Stimulated activated CD4-positive, alpha-beta T cell treated with anti-CD3 and anti-CD28 coated beads, Interleukin-1b, Interleukin-23, amount 100 ng/mL, for 24 hours (primary cell): ENCODE measurements at places on chromosomes 6 and 20.

- no peak for DNase-seq
These were observed 22.4 kb upstream of the E2F3 start for GRCh38 chr6:20379231-20379630.

- no peak for DNase-seq
These were observed 81.6 kb upstream of the MC3R start for GRCh38 chr20:56166781-56167465.

GRCh38 chr6:137218917-137219663 lies at the start of gene IFNGR1:
Gene IFNGR1, minus strand, starts transcription at chr6:137219385. Its CDS starts 58 bp downstream, at chr6:137219327.
- peak; percentile 97 for DNase-seq

- DNase-seq = peak; percentile 19
These were observed 5.6 kb upstream of the ANKRD60 start for GRCh38 chr20:58233881-58234528.
